ENCODE measurements at places on chromosomes 11 and 22.

GRCh38 chr22:27937453-27937852, 18.4 kb upstream of the PITPNB start:
- DNase-seq = no peak

GRCh38 chr11:118672846-118673245, 6.6 kb downstream of the TREH start:
- DNase-seq = no peak

GRCh38 chr11:43879789-43880639, 617 bp upstream of the ALKBH3 start:
- DNase-seq = no peak

- DNase-seq = no peak
These were observed 25.6 kb downstream of the FADS2 start for GRCh38 chr11:61853698-61854169.

DNA sequence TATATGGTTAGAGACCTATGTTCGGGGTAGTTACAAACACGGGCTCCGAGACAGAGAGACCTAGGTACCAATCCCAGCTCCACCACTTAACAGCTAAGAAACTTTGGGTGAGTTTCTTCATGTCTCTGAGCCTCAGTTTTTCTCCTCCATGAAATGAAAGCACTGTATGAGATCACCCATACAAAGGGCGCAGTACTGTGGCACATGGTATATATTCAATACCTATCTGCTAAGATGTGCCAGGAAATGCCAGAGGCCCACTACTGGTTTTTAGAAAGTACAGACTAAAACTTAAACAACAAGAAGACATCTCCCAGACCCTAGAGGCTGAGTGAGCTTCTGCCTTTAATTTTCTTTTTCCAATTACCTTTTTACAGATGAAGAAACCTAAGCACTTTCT, 69.5 kb downstream of the SLC1A2 start:
- no peak for DNase-seq

- DNase-seq = no peak
These were observed 481.8 kb upstream of the TENM4 start for GRCh38 chr11:79922641-79923040.

DNA sequence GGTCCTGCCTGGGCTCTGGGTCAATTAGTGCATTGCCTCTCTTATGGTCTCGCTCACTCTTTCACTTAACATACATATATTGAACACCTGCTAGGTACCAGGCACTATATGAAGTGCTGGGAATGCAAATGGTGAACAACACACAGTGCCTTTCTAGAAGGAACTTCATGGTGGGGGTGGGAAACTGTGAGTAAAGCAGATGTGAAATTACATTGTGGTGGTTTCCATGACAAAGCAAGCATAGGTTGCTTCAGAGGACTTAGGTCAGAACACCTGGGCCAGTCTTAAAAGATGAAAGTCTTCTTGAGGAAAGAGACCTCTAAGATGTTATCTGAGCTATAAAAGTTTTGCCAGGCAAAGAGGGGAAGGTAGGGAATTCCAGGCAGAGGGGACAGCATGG, 231.3 kb downstream of the BUD13 start:
- DNase-seq = no peak

DNA sequence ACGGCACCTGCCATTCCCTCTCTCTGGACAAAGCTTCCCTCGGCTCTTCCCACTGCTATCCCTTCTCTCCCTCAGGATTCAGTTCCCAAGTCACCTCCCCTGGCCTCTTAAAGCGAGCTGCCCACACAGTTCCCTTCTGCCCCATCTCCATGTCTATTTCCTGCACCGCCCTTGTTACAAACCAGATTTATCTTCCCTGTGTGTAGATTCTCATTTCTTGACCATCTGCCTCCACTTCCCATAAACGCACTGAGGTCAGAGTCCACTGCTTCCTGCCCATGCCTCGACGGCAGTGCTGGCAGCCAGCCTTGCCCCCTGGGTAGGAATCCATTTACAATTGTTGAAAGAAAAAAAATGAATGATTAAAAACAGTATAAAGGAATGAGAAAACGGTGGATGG, 11.6 kb upstream of the APOBEC3B start:
- no peak for DNase-seq

GRCh38 chr22:36360011-36360410, 27.8 kb downstream of the MYH9 start:
- no peak for DNase-seq

DNA sequence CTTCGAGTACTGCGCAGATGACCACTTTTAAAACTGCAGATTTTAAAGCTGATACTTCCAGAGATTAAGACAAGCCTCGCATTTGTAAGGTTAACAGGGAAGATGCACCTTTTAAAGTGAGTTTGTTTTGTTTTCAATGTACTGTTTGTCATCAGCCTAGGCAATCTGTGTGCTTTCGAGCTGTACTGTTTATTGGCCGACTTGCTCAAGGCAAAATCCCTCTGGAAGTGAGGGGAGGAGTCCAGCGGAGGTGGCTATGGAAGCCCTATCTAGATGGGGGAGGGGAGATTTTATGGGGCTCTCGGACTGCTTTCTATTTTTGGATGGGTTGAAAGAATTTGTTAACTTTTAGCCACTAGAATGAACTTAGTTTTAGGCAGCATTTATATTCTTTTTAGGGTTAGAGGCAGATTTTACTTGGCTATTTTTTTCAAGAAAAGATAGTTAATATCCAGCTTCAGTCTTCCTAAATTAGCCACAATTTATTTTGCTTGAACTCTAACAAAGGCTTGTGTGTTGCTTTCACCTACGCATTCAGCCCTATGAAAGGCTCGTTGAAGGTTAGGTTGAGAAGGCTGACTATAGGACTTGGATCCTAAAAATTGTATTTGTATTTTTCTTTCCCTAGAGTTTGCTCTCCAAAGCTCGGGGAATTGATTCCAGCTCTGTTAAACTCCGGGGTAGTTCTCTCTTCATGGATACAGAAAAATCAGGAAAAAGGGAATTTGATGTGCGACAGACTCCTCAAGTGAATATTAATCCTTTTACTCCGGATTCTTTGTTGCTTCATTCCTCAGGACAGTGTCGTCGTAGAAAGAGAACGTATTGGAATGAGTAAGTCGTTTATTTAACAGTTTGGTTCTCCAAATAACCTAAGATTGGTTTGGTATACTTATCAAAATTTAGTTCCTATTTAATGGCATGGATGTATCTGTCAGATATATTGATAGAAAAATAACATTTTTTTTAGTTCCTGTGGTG, 2.1 kb downstream of the WEE1 start:
- no peak for DNase-seq

- DNase-seq = no peak
These were observed 111.2 kb downstream of the LRRC32 start for GRCh38 chr11:76559346-76559745.

- no peak for DNase-seq
These were observed 65.2 kb downstream of the DSCAML1 start for GRCh38 chr11:117731722-117732290.

GRCh38 chr11:96205460-96205809, 137.6 kb downstream of the MAML2 start:
- no peak for DNase-seq

DNA sequence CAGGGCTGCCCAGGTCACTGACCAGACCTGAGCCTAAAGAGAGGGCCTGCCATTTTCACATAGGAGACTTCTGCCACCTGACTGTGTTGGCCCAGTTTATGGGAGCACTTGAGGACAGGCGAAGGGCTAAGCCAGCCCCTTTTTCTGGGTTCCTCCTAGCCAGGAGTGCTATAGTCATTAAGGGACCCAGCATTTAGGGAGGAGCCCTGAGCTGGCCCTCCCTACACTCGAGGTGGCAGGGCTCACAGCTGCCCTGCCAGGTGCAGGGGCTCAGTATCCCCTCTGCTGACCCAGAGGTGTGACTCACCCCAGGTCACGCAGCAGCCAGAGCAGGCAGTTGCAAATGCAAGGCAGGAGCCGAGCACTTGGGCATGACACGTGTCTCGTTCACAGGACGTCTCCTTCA, 86.3 kb upstream of the CRYBB3 start:
- no peak for DNase-seq

GRCh38 chr11:8250434-8250833, 13.2 kb downstream of the LMO1 start:
- no peak for DNase-seq

- no peak for DNase-seq
These were observed 48.8 kb upstream of the FIBIN start for GRCh38 chr11:26944866-26945664.

- DNase-seq = no peak
These were observed 258.5 kb upstream of the KIRREL3 start for GRCh38 chr11:127259102-127259501.

DNA sequence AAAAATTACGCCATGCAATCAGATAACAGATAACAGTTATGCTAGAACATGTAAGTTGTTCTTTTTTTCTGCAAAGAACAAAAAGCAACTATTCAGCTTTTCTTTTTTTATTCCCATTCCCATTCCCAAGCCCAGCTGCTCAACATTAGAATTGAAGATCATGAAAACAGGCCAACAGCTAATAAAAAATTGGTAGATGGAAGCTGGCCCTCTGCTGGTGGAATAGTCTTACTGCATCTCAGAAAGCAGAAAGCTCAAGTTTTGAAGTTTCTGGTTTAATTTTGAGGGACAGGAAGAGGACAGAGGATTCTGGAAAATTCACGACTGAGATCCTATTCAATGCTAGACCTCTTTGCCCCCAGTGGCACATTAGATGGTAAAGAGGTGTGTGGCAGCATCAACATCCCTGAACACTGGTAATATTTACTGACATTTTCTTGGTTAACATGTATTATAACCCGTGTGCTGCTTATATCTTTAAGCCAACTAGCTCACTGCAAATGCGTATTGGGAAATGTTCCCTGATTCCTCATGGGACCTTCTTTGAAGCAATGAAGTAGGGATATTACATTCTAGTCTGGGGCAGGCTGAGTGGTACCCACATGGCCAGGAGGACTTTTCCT, 591.2 kb downstream of the OPCML start:
- no peak for DNase-seq

- no peak for DNase-seq
These were observed 5.2 kb downstream of the DDB1 start for GRCh38 chr11:61327669-61328071.

DNA sequence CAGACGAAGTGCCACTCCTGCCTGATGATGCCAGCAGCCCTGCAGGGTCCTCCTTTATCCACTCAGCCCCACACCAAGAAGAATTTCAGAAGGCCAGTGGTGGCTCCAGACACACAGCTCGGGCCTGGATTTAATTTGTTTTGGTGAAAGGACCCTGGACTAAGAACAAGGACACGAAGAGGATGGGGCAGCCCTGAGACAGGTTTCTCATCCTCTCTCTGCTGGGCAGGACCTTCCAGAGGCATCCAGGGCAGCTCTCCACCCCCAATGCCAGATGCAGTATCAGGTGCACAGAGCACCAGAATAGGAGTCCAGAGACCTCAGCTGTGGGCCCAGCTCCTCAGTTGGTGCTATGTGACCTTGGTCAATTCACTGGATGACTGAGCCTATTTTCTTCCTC, 72.0 kb downstream of the TRIM29 start:
- DNase-seq = no peak

- DNase-seq = no peak
These were observed 36.1 kb upstream of the TSPAN18 start for GRCh38 chr11:44690651-44691050.

- DNase-seq = no peak
These were observed 25.5 kb upstream of the ACR start for GRCh38 chr22:50712341-50713007.

DNA sequence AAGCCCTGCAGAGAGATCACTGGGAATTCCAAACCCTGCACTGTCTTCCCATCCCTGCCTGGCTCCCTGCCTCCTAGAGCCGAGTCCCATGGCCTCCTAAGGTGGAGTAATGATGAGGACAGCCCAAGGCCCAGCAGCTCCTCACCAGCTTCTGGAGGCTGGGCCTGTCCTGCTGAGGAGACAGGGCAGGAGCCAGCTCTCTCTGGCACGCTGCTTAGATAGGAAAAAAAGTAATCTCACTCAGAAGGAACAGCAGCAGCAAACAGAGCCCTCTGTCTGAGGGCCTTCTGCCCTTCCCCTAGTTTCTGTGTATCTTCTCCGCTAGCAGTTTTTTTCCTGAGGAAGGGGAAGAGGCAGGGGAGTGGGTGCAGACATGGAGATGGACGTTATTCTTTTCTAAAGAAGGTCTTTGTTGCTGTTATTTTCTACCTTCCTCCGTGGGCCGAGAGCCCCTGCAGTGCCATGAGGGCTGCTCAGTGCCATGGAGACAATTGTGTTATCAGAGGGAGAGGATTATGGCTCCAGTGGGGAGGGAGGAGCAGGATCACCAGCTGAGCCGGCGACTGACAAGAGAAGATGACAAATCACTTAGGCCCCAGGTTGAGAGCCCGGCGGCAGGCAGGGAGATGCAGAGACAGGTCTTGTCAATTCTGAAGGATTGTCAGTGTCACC, 315.3 kb downstream of the BUD13 start:
- DNase-seq = no peak

DNA sequence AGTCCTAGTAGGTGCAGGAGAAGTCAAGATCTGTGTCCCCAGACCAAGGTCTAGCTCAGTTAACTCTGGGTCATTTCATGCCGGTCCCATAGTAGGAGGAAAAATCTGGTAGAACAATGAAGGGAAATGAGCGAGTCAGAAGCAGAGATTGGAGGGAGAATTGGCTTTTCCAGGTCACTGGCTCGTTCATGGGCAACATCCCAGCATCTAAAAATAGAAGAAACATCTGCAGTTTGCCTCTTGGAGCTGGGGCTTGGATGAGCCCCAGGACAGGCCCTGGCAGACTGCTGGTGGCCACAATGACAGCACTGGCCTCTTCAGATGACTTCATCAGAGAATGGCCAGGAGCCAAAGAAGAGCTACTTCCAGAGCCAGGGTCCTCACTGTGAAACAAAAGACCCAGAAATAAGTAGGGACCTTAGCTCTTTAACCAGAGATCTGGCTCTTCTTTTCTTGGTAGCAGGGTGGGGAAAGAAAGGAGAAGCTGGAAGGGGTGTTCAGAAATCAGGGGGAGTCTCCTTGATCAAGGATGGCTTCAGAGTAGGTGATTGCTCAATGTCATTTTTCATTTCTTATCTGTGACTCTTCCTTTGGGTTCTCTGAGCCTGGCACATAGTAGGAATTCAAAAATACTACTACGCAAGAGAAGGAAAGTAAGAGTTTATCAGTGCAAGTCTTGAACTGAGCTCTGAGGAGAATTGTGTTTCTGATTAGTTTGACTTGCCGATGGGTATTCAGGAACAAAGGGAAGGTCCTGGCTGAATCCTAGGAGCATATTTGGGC, 102.6 kb downstream of the TMPRSS5 start:
- no peak for DNase-seq

- no peak for DNase-seq
These were observed 57.7 kb upstream of the LINC01488 start for GRCh38 chr11:69423611-69424385.

- no peak for DNase-seq
These were observed 4.8 kb upstream of the SLC39A13 start for GRCh38 chr11:47403571-47403970.

DNA sequence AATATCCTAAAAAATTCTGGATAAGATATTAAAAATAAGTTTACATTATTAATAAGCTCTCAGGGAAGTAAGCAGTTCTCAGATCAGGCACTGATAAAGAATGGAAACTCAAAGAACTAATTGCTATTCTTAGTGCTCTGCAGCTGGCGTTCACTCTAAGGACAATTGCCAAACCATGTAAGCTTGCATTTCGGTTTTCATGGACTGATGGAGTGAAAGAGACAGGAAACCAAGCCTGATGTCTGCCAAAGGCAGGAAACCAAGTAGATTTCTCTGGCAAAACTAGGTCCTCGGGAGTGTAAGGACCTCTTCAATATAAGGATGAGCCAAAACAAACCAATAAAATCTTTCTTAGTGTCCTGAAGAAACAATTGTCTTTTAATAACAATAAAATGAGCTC, 355.2 kb downstream of the RAB38 start:
- DNase-seq = no peak

- DNase-seq = no peak
These were observed 708 bp downstream of the SCO2 start for GRCh38 chr22:50524676-50525103.

- DNase-seq = no peak
These were observed 37.2 kb downstream of the IGLL1 start for GRCh38 chr22:23542933-23543332.

All from activated CD8-positive, alpha-beta memory T cell treated with anti-CD3 and anti-CD28 coated beads for 48 hours (primary cell).